Globus pallidus (tissue), 1 donor: ENCODE measurements at places on chromosomes 1 and 21.

- no peak for DNase-seq
These were observed 13.0 kb downstream of the RGS7 start for GRCh38 chr1:241343956-241344355.

DNA sequence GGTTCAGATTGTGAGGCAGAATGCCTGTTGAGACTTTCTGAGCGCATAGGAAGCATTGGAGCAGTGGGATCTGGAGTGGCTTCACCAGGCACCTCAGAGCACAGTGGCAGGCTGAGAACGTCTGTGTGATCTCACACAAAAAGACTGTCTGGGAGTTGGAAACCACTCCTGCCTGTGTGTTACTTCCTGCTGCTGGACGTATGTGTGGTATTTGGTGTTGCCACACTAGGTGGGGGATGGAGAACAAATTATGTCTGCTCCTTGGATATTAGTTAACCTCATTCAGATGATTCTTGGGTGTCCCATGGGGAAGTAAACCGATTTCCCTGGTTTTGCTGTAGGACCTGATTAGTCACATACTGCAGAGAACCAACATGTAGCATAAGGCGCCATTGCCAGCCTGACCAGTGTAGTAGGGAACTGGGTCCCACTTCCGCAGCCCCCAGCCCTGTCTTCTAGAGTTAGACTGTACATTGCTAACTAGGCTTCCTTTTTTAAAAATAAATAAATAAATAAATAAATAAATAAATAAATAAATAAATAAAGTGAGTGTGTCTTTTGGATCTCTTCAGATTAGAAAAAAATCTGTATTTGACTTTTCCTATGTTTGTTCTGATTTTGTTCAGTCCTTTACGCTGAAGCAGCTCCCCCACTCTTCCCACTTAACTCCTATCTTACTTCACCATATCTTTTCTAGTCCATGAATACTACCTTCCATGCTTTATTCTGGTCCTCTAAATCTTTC, 26.9 kb downstream of the UCK2 start:
- no peak for DNase-seq

DNA sequence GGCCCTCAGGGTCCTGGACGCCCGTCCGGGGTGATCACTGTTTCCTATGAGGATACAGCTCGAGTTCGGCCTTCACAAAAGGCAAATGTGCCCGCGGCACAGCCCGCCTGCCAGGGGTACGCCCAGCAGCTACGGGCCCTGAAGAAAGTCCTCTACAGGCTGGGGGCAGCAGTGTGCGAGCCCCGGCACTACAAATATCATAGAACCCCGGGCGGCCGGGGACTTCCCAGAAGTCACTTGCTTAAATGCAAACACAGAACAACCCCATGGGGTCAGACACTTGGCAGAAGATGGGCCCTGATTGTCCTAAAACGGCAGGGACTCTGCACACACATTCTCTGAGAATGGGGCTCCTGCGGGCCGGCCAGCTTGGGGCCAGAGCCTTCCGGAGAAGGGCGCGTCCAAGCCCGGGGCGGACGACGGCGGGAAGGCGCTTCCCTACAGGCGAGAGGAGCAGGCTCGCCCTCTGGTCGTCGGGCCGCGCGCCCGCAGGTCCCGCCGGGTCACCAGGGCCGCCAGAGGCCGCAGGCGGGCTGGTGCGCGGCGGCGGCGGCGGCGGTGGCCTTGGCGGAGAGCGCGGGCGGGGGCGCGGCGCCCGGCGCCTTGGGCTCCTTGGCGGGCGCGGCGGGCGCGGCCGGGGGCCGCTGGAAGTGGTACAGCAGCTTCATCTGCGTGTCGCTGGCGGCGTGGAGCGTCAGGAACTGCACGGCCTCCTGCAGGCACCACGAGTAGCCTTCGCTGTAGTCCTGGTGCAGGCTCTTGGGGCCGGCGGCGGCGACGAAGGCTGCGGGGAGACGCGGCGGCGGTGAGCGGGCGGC, 888 bp downstream of the HES5 start:
- DNase-seq: no peak

GRCh38 chr1:115084902-115085511, 4.3 kb downstream of the TSPAN2 start:
- no peak for DNase-seq

DNA sequence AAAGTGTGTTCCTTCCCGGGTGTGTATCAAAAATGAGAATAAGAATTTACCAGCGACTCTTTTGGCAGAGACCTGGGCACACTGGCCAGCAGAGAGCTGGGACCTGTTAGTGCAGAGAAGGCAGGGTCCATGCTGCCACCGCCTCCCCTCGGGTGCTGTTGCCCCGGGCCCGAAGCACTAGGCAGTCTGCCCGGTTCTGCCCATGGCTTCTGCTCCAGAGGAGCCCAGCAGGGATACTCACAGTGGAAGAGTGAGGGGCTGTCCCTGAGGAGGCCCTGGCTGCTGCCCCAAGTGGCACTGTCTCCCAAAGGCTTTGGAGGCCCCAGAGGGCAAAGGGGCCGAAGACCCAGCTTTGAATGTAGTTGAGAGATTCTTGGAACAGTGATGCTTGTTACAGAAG, 80.5 kb downstream of the MIS18A start:
- no peak for DNase-seq

GRCh38 chr1:81700728-81701470, 99.8 kb upstream of the ADGRL2 start:
- DNase-seq: no peak

- DNase-seq: no peak
These were observed 18.1 kb upstream of the SNX27 start for GRCh38 chr1:151593730-151594129.

DNA sequence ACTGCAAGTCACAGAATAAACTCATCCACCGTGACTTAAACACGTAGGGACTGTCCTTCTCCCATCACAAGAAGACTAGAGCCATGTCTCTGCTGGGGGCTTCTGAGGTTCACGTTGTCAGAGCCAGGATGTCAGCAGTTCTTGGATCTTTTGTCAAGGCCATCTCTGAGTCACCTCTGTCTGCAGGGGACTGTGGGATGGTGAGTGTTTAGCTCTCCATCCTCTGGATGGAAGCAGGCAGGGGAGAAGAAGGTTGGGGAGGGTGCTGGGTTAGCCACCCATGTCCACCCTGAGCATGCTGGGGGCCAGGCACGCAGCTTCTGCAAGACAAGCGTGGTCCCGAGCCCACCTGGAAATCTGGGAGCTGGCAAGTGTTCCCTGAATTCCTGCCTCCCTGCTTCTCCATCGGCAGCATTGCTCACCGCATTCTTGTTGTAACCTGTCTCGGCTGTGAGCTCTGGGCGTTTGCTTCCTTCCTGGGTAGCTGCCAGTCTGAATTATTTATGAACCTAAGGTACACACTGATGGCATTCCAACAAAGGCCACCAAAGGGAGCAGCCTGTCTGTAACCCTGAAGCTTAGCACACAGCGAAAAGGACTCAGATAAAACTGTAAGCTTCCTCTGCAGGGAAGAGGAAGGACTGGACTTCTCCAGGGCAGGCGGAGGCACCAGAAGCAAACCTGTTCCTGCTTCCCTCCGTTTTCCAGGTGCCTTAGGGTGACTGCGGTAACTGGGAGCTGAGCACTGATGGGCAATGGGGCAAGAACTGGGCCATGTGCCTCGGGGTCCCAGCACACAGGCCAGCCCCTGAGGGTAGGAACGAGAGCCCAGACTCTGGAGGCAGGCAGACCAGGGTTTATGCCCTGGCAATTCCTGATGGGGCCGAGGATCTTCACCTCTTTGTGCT, 88.6 kb downstream of the RIPK4 start:
- no peak for DNase-seq

- DNase-seq: no peak
These were observed 24.8 kb upstream of the KCNE1 start for GRCh38 chr21:34536820-34537219.
